ENCODE measurements at places on chromosomes 3 and 15.

DNA sequence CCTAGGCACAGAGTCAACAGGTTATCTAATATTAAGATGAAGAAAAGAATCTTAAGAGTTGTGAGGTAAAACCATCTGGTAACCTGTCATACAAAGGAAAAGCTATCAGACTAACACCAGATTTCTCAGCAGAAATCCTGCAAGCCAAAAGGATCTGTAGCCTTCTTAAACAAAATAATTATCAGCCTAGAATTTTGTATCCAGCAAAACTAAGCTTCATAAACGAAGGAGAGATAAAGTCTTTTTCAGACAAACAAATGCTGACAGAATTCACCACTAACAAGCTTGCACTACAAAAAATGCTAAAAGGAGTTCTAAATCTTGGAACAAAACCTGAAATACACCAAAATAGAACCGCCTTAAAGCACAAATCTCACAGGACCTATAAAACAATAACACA, 9.9 kb upstream of the IGSF11 start:
- no peak for ATAC-seq

- ATAC-seq = no peak
Observed at GRCh38 chr3:183879243-183879642, 5.4 kb downstream of the PARL start.

DNA sequence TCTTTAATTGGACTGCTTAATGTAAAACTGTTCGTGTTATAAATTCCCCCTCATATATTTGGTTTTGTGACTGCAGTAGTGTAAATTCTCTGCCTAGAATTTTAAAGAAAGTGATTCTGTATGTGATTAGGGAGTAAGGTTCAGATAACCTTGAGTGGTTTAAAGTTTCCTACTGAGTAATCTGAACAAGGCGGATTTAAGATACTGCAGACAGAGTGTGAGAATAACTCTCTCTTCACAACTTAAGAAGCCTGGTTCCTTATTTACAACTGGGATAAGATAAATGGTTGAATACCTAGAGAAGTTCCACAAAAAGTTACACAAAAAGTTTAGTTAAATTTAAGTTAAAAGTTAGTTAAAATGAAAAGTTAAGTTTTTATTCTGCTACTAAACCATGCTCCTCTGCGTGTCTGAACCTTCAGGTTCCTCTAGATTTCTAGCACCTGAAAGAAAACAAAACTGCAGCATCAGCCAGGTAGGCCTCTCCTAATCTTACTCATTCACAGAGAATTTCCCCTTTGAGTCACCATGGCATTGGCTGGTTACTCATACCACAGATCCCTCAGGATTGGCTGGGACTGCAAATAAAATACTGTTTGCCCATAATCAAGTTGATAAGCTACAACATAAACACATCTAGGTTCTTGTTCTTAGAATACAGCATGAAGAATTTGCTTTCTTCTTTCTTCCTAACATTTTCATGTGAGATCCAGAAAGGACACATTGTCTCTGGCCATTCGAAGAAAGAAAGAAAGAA, at the start of gene ARL14:
Gene ARL14, plus strand, starts transcription at position 614 of the 757 bp plus-strand sequence. CDS start 187 bp downstream, outside the sequence.
- ATAC-seq = no peak

- ATAC-seq = no peak
Observed at GRCh38 chr3:76065964-76066363, 280.6 kb upstream of the ZNF717 start.

GRCh38 chr3:196311-197148, at the start of gene CHL1:
Gene CHL1, plus strand, starts transcription at chr3:196763. Its CDS starts 123,014 bp downstream, at chr3:319777.
- ATAC-seq = peak; percentile 40

DNA sequence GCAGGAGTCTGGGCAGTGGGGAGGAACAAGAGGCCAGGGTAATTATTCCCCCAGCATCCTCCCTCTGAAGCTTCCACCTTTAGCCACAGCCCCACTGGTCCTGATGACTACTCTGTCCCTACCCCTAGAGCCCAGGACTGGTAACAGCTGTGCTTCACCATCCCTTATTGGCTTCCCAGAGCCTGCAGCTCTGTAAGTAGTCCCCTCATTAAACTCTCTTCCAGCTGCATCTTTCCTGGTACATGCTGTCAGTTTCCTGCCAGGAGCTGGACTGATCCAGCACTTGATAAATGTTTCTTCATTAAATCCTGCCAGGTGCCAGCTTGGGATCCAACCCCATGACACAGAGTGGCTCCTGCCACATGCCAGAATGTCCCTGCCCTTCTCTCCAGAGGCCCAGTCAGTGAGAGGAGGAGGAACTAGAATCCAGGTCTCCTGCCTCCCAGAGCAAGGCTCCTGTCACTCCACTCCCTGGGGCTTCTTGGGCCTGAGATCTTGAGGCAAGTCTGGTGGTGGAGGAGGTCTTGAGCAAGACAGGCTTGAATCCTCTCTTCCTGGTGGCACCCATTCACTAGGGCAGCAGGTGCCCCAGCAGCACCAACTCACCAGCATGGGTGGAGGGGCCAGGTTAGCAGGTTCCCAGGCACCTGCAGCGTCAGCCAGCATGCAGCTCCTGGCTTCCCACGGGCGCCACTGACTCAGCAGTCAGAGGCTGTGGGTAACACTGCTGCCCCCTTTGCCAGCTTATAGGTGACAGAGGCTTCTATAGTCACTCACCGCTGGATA, 27.6 kb downstream of the FBXW12 start:
- ATAC-seq = no peak

GRCh38 chr3:106930086-106930485, 447.2 kb upstream of the CCDC54 start:
- ATAC-seq = no peak

DNA sequence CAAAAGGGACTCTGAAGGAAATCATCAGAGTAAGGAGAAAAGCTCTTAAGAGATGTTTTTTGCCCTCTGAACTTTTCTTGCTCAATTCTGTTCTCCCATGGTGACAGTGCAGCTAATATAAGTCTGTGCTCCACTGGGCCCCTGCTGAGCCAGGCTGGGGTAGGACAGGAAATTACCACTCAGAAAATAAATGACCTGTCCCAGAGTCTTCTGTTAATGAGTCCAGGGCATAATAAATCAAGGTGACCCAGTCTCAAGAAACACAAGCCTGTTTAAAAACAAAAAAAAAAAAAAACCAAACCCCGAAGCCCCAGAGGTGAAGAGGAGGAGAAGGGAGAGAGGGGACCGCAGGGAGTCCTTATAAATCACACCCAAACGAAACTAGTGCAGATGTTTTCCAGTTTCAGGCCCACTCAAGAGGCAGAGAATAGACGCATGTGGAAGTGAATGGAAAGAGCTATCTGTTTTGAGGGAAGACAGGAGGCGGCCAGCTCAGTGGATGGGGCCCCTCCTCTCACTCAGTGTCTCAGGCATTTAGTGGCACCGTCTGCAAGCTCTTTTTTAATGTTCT, 59.8 kb upstream of the BOC start:
- no peak for ATAC-seq

- peak; percentile 67 for ATAC-seq
Observed at GRCh38 chr3:23389686-23390085, 186.6 kb downstream of the UBE2E2 start.

- no peak for ATAC-seq
Observed at GRCh38 chr3:58204720-58205119, 6.1 kb downstream of the DNASE1L3 start.

DNA sequence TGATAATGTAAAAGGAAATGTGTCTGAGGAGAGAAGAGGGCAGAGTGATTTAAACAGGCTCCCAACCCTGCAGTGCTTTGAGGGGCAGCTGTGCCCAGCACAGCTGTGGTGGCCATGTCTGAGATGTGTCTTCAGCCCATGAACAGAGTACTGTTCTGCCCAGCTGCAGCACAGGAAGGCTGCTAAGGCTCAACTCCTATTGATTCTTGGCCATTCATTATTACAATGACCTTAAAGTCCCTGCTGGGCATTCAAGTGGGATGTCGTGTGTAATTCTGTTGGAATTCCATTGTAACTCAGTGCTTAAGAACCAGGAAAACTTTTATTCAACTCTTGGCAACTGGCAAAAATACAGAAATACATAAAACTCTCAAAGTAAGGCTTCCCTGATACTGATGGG, 229.3 kb downstream of the MCTP2 start:
- ATAC-seq = no peak

DNA sequence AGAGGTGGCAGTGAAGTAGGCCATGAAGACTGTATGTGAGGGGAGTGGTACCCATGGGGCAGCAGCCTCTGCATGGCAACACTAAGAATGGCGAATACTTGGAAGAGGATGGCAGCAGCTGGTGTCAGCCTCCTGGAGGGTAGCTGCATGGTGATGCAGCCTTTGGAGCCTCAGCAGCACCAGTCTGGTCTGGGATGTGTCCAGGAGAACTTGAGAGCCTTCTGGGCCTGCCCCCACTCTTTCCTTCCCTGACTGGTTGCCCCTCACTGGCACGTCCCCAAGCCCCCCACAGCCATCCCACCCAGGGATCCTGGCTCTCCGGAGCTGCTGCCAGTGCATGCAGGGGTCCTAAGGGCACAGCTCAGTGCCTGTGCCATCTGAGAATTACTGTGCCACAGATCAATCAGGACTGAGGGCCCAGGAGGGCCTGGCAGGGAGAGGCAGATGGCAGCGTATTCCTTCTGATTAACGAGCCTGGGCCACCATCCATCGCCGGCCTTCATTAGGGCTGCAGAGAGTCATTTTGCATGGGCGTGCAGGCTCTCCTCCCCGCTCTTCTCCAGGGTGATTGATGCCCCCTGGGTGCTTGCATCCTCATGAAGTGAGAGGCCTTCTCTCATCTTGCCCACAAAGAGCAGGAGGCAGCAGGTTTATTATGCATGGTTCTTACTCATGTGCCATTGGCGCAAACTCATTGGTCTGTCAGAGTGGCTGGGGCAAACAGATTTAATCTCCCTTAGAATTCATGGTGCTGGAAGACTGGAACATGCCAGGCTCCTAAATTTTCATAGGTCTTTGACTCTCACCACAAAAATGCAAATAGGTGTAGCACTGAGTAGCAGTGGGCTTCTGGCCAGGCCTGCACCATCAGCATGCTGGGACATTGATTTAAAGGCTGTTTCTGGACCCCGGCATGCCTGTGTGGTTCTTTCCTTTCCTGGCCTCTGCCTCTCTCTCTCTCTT, 116.8 kb downstream of the EPHB1 start:
- ATAC-seq = no peak

- ATAC-seq = no peak
Observed at GRCh38 chr3:34207806-34208205, 409.4 kb downstream of the PDCD6IP start.

DNA sequence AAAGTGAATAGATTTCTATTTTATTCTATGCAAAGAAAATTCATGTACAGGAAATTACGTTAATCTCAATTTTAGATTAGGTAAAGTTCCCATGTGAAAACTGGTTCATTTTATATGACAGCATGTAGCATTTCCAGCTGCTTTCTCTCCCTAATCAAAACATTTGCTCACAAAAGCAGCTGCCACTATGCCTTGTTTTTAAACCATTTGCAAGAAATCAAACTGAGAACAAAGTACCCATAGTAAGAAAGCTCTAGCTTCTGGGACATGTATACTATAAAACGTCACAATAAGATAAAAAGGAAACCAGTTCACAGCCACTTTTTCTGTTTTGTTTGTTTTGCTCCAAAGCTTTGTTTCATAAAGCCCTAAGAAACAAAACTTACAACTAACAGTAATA, 5.0 kb upstream of the CRYBG3 start:
- ATAC-seq = no peak

- no peak for ATAC-seq
Observed at GRCh38 chr3:29214009-29214658, 66.7 kb upstream of the RBMS3 start.

- ATAC-seq = no peak
Observed at GRCh38 chr3:136802481-136802996, 16.4 kb upstream of the SLC35G2 start.

- ATAC-seq = no peak
Observed at GRCh38 chr15:100768501-100768931, 111.1 kb upstream of the ALDH1A3 start.

DNA sequence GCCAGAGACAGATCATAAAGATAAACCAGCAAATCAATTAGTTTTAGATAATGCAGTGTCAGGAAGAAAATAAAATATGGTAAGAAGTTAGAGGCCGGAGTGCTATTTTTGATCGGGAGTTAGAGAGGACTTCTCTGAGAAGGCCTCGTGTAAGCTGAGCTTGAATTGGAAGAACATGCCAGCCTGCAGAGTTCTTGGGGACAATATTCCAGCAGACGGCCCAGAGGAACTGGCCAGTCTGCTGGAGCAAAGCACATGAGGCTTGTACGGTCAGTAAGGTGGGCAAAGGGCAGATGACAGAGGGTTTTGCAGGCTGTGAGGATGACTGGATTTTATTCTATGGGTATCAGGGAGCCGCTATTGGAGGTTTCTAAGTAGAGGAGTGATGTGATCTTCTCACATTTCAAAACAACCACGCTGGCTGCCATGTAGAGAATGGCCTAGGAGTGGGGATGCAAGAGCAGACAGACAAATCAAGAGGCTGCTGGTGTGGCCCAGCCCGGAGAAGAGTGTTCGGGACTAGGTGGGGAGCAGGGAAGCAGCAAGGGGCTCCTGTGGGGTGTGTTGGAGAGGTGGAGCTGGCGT, 84.0 kb downstream of the HES1 start:
- ATAC-seq = no peak

GRCh38 chr3:24943961-24944360, 449.3 kb upstream of the THRB start:
- ATAC-seq = no peak

- ATAC-seq = no peak
Observed at GRCh38 chr15:34849364-34849959, 54.1 kb upstream of the ACTC1 start.

- no peak for ATAC-seq
Observed at GRCh38 chr3:29331456-29332194, 50.8 kb downstream of the RBMS3 start.

DNA sequence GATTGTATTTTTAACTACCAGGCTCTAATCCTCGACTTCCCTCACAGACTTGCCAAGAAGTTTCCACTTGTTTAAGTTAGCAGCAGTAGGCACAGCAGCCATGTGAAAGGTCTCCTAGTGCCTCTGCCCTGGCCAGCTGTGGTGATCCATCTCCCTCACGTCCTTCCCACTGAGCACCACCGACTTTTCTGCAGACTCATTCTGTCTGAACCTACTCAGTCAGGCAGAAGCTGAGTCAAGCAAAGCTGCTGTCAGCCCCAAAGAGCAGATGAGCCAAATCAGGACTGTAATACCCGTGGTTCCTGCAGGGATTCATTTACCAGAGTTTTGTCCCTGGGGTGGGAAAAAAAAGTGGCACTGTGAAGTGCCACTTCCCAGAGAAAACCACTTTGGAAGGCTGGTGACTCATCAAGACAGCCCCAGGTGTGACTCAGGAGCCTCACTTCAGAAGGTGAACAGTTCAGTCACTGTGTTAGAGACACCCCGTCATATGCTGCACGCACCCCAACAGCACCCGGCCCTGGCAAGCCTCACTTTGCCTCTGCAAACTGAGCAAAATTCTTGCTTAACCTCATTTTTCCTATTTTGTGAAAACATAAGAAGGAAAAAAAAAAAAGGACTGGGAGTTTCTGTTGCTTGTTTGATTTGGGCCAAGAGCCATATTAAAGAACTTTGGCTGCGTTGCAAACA, 76.0 kb downstream of the WWTR1 start:
- no peak for ATAC-seq

GRCh38 chr15:68389936-68390817, 41.8 kb downstream of the ITGA11 start:
- peak; percentile 73 for ATAC-seq

GRCh38 chr3:3817865-3818264, 18.6 kb downstream of the LRRN1 start:
- ATAC-seq = no peak

All from stimulated activated memory B cell treated with anti-CD40 and anti-IgM and Interleukin-4, amounts not matched to agents 10 μg/mL and 1 μg/mL and 100 μg/mL, for 72 hours (primary cell).